Activated CD8-positive, alpha-beta memory T cell treated with anti-CD3 and anti-CD28 coated beads, Interleukin-2, amount 50 U/mL, for 48 hours (primary cell): ENCODE measurements at places on chromosomes 1 and 21.

DNA sequence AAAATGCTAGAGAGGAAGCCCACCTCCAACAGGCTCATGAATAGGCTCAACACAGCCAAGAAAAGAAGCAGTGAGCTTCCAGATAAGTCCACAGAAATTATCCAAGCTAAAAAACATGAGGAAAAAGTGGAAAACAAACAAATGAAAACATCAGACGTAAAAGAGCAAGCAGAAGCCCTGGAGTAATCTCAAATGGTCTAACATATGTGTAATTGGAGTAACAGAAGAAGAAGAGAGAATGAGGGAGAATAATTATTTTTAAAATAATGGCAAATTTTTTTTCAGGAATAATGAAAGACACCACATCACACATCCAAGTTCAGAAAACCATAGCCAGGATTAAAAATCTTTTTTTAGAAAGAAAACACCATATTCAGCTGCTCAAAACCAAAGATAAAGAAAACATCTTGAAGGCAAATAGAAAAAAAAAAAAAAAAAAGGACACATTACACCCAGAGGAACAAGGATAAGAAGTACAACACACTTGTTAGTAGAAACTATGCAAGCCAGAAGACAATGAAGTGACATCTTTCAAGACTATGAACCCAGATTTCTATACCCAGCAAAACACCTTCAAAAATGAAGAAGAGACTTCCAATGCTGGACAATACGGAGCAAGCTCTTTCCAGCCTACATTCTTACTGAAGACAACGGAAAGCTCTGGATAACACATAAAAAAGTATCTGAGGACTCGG is 10.6 kb upstream of the SUMO3 start:
- DNase-seq = no peak

GRCh38 chr1:240682166-240682858 is 70.4 kb upstream of the GREM2 start:
- no peak for DNase-seq

GRCh38 chr1:216464489-216464888 is 41.2 kb upstream of the USH2A start:
- no peak for DNase-seq

GRCh38 chr1:27109103-27109822 is 45.7 kb downstream of the SLC9A1 start:
- peak; percentile 69 for DNase-seq

DNA sequence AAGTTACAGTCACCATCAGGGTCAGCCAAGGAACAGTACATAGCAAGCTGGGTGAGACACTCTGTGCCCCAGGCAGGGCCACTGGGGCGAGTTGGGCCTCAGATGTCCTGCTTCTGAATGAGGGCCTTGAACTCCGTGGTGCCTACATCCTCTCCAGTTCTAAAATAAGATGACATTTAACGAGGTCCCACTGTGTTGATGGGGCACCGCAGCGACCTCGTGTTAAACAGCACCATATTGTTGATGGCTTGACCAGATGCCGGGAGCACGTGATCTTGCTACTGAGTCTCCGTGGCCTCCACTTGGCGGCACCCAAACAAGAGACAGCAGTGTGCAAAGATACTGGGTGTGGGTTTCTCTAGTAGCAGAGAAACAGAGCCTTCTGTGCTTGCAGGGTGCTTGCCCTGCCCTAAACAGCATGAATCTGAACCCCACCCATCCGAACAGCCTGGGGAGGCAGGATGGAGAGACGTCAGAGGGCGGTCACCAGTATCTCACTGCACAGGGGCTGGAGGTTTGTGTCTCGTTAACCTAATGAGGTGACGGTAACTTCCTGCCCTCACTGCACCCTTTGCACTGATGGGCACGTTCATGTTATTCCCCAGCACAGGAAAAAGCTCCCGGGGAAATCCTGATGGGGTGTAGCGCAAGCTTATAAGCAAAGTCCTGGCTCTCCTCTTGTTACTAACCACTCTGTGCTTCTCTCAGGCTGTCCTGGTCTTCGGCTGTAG is 324.4 kb downstream of the AJAP1 start:
- DNase-seq = no peak
